ENCODE measurements at places on chromosomes 4 and X.
A peak's percentile ranks its signal among the peaks of the same experiment; 100 is the strongest.

- DNase-seq = no peak
Measured at GRCh38 chr4:151811403-151811802, 50.6 kb upstream of the GATB start.

DNA sequence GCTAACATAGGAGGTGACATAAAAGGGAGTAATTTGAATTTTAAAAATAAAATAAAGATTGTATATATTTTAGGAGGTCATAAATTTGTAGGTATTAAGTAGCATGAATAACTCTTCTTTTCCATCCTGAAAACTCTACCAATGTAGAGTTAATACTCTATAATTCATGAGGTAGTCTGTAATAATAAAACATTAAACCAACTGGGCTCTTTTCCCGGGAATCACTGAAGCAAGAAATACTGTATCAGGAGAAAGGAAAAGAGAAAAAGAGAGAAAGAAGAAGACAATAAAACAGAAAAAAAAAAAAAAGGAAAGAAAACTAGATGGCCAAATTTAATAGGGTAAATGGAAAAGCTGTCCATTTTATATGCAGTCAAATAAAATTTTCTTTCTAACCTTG, 984.4 kb downstream of the CCSER1 start:
- DNase-seq = no peak

GRCh38 chr4:1233641-1234308, 15.2 kb downstream of the CTBP1 start:
- no peak for DNase-seq

GRCh38 chrX:134894373-134894895, 96.4 kb upstream of the SMIM10 start:
- no peak for DNase-seq

DNA sequence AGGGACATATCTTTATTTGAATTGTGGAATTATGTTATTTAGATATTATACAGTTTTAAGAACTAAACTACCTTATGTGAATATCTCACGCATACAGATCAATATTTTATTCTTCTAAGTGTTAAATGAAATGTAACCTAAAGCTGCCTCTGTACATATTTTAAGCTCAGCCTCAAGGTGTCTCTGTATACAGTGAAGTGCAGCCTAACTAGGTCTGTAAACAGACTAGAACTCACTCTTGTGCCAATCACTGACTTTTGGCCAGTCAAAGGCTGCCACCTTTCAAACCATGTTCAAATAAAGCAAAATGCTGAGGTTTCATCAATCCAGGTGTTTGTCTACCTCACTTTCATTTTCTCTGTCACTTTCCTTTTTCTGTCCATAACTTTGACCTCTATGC, 1074.5 kb upstream of the PRKX start:
- DNase-seq = no peak

- DNase-seq = no peak
Measured at GRCh38 chrX:73525928-73526690, 36.9 kb upstream of the CHIC1 start.

DNA sequence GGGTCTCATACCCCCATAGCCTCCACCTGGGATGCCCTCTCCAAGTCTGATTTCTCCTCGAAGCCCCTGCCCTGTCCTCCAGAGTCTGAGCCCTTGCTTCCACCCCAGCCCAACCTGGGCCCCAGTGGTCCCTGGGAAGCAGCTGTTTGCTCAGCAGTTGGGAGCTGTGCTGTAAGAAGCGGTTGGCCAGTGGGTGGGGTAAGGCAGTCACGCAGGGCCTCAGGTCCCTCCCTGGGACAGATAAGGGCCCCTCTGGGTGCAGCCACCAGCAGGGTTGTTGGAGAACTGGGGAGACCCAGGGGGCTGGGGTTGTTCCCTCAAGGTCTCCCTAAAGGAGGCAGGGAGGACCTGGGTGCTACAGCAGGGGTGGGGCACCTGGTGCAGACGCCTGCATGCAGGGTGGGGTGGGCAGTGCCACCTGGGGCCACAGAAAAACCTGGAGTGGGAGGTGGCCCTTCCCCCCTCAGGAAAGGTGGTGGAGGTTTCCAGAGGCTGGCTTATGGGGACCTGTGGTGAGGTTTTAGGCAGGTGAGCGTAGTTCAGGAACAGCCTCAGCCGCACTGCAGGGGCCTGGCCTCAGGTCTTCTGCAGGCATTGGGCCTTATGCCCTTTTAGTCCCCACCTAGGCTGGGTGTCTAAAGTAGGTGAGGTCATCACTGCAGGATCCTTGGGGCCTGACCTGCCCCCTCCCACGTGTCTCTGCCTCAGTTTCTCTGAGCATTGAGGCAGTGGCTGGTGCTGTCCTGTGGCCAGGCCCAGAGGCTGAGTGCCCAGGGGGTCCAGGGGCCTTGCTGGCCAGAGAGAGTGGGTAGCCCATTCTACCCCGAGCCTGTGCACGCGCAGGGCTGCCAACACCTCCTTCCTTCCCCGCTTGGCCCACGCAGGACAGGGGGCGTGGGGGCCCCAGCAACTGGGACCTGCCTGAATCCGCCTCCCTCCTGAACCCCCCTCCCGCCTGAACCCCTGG, 3.1 kb upstream of the SLC26A1 start:
- DNase-seq = no peak

GRCh38 chr4:127015667-127016117, 617.1 kb upstream of the INTU start:
- DNase-seq = no peak

GRCh38 chr4:54548098-54548620, 109.6 kb upstream of the KIT start:
- DNase-seq = no peak

DNA sequence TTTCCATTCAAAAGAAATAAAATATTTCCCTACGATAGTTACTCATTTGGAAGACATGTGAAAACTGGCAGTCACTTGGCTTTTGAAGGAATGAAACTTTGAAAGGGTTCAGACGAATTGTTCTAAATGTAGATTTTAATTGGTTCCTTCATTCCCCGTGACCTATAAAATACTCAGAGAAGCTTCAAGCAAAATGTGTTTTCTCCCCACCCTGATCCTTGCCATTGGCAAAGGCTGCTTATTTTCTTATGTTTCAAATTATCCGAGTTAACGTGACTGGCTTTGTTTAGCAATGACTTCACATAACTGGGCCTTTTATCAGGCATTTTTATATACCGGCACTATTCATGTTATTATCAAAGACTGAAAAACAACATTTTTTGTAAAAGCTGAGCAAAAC, 204.1 kb upstream of the NEIL3 start:
- no peak for DNase-seq

DNA sequence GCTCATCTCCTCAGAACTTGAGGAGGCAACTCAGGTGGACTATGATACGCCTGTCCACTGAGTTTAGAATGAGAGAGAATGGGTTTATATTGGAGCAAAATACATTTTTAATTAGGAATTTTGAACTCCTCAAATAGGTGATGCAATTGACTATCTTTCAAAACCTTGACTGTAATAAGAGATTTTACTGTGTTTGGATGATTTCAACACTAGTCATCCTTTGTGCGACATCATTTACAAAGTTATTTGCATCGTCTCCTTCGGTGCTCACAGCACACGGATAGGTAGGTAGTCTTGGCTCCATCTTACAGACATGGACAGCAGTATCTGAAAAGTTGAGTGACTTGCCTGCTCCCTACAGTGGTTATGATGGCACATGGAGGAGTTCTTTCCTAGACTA, 67.0 kb downstream of the AASDH start:
- DNase-seq = no peak

- peak; percentile 4 for DNase-seq
Measured at GRCh38 chrX:39577985-39578869, 519.5 kb downstream of the BCOR start.

Data from stimulated activated CD8-positive, alpha-beta memory T cell treated with anti-CD3 and anti-CD28 coated beads, Interleukin-4, amount 100 ng/mL, for 4 hours (primary cell).